H4 (cell line): ENCODE measurements at places on chromosomes 1 and 21. TPM values are rescaled to one million over a fixed set of nuclear protein-coding genes. Genes with fewer than 3 reads are reported as not detected.

DNA sequence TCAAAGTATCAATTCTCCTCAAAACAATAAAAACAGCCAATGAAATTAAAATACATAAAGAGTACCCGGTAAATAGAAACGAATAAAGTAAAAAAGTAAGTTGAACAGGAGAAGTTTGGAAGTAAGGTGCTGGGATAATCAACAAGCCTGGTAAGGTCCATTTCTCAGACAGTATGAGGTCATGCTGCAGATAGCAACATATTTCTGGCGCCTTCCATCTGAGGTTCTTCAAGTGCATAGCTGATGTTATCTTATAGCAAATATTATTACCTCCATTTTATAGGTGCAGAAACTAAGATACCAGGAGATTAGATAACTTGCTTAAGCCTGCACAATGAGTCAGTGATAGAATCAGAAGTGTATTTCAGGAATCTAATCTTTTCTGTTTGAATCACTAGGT lies 23.7 kb upstream of the CEP350 start:
- DNase-seq, result no peak

DNA sequence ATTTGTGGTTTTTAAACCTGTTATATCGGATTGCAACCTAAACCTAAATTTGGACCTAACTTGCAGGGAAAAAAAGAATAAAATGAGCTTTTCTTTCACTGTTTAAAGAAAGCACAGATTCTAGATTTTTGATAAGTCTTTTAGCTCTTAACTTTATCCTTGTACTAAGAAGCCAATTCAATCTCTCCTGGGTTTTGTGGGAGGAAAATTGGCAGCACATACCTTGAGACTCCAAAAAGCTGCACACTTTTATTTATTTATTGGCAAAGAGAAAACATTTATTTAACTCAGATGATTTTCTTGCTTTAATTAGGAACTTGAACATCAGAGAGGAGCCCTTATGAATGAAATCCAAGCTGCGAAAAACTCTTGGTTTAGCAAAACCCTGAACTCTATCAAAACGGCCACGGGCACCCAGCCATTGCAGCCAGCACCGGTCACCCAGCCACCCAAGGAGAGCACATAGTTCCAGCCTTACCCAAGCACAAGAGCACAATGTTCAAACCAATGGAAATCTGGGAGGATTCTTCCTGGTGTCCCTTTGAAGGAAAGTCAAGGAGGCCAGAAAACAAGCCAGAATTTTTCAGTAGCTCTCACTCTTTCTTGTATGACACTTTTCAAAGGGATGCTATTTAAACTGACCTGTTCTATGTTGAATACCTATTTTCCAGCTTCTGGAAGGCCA lies 10.1 kb upstream of the CACYBP start:
- DNase-seq, result no peak

DNA sequence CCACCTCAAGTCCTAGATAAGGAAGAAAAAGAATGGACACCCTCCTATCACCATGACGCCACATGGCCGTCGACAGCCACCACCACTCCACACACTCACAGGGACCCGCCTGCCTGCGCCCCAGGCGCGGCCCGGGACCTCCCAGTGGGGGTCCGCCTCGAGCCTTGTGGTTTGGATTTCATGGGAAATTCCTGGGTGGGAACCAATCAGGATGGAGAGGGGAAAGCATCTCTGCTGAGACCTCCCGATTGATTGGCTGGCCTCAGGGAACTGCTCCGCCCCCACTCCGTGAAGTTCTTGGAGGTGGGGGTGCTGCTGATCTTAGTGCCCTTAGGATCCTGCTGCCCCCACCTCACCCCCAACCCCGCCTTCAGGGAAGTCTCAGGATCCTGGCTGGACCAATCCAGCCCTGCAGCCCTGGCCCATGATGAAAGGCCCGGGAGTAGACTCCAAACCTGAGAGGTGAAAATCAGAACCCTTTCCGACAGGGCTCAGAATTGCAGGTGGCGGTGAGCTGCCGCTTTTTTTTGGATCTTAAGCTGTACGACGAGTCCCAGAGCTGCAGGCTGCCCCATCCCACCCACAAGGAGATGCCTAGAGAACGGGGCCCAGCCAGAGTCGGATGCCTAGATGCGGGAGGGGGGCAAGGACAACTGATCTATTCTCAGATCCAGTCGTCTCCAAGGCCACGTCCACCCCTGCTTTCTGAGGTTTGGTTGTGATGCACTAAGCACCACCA lies 29.0 kb upstream of the TMEM51 start:
- DNase-seq, result no peak

SPRR2E gene
- total RNA-seq, result not detected in 2 replicates

- DNase-seq, result no peak
These were observed 253.3 kb downstream of the KAZN start for GRCh38 chr1:14851760-14852159.

DNA sequence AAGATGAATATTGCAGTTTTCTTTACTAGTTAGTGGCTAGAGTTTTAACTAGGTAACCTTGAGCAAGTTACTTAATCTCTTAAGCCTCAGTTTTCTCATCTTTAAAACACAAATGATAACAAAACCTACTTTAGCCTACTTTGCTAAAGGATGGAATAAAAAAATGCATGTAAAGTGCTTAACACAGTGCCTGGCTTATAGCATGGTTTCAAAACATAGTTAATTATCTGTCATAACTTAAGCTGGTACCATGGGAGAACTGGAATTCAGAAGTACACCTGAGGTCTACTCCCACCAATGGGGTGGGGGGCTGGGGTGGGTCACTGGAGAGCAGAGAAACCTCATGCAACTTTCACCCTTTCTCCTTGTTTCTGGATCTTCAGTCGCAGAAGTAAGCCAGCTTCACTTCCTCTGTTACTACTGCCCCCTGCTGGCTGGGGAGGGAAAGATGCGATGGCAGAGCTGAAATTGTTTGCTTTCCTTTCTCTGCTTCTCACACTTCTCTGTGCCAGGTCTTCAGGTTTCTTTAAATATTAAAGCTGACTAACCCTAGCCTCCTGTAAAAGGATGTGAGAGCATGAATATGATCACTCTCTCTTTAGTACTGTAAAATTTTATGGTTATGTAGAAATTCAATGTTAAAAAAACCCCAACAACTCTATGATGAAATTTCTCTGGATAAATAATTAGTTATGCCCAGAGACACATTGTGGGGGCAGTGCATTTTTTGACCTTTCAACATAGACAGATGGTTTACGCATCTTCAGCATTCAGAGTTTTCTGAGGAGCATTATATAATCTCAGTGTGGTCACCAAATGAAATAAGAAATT lies 324.2 kb downstream of the HLX start:
- DNase-seq, result peak; percentile 74

DNA sequence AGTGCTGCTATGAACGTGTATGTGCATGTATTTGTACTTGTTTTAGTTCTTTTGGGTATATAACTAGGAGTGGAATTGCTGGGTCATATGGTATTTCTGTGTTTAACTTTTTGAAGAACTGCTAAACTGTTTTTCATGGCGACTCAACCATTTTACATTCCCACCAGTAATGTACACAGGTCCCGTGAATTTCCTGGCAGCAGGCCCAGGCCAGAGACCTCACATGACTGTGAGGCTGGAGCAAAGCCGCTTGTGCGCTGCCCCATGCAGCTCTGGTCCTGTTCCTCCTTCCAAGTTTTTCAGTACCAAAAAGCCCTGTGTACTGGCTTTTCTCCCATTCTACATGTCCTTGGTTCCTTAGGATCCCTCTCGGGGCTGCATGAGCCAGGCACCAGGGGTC lies 29.6 kb downstream of the ACOT11 start:
- peak; percentile 67 for DNase-seq

DNA sequence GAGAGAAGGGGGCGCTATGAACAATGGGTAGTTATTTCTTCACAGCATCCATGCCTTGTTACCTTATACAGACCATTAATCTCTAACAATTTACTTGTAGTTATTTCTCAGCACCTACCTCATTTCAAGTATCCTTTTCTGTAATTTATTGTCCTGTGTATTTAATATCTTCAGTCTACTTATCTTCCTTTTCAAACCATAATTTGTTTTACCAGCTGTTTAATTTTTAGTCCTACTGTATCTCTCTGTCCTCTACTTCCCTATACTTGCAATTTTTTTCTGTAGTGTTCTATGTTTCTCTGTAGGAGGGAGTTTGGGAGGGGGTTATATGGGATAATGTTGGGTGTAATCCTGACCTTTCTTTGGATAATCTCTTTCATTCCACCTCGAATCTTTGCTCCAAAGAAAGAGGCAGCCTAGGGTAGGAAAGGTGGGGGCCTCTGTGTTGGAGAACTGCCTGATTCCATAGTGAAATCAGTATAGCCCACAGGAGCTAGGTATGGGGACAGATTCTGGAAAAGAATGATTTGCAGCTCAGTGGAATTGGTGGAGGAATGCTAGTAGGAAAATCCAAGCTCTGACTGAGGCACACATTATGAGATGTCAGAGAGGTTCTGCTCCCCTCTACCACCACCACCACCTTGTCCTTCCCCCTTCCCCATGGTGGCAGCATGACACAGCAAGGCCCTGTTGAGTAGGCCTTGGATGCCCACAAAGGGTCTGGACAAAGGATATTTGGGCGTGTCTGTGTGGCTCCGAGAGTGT lies 642 bp downstream of the MLLT11 start:
- peak; percentile 55 for DNase-seq

DNA sequence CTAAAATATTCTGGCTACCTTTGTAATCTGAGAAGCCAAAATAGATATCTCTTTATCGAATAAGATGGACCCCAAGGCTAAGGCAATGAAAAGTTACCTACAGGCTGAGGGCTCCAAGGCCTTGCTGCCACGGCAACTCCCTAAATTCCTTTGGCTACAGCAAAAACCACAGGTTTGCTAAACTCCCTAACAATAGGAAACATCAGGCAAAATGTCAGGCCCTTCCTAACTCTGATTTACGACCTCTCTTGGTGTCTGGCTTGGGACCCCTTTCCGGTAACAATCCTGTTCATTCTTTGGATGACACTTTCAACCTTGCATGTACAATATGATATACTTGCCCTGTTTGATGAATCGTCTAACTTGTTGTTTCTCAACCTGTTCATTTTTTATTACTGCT lies 11.3 kb upstream of the OR2T8 start:
- no peak for DNase-seq

TCHH gene
- total RNA-seq, result not detected in 2 replicates

DNA sequence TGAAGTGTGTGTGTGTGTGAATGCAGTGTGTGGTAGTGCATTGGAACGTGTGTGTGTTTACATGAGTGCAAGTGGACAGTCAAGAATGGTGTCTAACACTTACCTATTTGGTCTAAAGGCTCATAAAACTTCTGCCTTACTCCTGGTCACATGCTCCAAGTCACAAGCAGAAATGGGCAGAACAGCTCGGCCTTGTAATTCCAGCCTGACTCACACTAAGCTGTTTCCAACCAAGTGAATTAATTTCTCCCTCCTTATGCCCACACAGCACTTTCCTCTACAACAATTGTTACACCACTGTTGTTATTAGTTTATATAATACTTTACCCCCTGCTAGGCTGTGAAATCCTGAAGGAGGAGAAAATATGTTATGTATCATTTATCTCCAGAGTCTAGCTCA lies 43.8 kb downstream of the DDR2 start:
- DNase-seq, result no peak

HSPA6 gene
- total RNA-seq, result 0.15 and 0.16 TPM in 2 replicates
